Large intestine (tissue), 12 donors: ENCODE measurements at places on chromosomes 7 and 10.

GRCh38 chr7:151539088-151539671, 19.5 kb upstream of the RHEB start:
- no peak for DNase-seq

- peak; percentile 60 for DNase-seq
These were observed 180.6 kb downstream of the CYP26A1 start for GRCh38 chr10:93254180-93254853.

GRCh38 chr7:158663428-158663741, 41.2 kb downstream of the NCAPG2 start:
- no peak for DNase-seq

- no peak for DNase-seq
These were observed 12.2 kb downstream of the PDCD4 start for GRCh38 chr10:110883924-110884323.

- no peak for DNase-seq
These were observed 236.1 kb downstream of the PTPRN2 start for GRCh38 chr7:158351481-158351880.
